ENCODE measurements at places on chromosomes 13 and 19.

GRCh38 chr13:49219647-49220035 lies 497 bp upstream of the MLNR start:
- H3K27me3 ChIP-seq = peaks cover 65% of the 10 kb centered on the region
- no peaks in the 10 kb centered on the region for H3K36me3 ChIP-seq
- H3K27ac ChIP-seq = peak overlapping the region; percentile 30
- no peak for DNase-seq

- DNase-seq = no peak
- no peaks in the 10 kb centered on the region for H3K27me3 ChIP-seq
- no peak overlapping the region for H3K27ac ChIP-seq
- H3K4me3 ChIP-seq = no peak overlapping the region
Measured at GRCh38 chr13:72255908-72256307, 388.9 kb upstream of the DACH1 start.

DNA sequence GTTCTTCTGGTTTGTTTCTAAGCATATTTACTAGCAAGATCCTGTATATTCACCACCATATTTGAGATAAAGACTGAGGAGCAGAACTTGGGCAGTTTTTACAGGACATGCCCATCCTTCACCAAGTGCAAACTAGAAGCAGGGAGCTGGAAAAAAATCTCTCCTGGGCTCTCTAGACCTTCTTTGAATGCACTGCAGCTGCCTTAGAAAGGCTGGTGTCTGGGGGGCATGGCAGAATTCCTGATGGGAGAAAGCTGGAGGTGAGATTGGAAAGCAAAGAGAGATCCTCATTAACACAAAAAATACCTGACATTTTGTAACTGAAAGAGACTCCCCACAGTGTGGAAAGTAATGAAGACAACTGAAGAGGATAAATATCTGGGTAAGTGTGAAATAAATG lies 1612.1 kb downstream of the OLFM4 start:
- H3K4me1 ChIP-seq = no peaks in the 10 kb centered on the region
- no peaks in the 10 kb centered on the region for H3K36me3 ChIP-seq
- H3K4me3 ChIP-seq = no peak overlapping the region
- no peak for DNase-seq

- H3K4me3 ChIP-seq = no peak overlapping the region
- H3K36me3 ChIP-seq = no peaks in the 10 kb centered on the region
- H3K4me1 ChIP-seq = peaks cover 14% of the 10 kb centered on the region
- no peak for DNase-seq
- no peak overlapping the region for H3K27ac ChIP-seq
- no peaks in the 10 kb centered on the region for H3K27me3 ChIP-seq
Measured at GRCh38 chr19:48814895-48815294, 4.1 kb upstream of the BCAT2 start.

DNA sequence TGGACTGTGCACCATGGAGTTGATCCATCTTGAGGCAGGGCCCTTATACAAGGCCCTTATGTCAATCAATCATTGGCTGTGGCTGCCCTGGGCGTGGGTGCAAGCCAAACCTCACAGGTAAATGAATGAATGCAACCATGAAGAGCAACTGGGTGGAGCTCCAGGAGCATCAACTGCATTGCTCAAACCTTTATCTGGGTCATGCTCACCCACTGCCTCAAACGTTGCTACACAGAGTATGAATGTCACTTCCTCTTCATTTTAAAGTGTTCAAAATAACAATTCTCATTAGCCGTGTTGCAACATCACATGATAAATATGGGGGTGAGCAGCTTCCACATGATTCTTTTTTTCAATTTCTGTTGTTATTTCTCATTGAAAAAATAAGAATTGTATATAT lies 6.4 kb upstream of the ZNF333 start:
- H3K27ac ChIP-seq = no peak overlapping the region
- DNase-seq = no peak
- no peak overlapping the region for H3K4me3 ChIP-seq
- H3K27me3 ChIP-seq = peaks cover 6% of the 10 kb centered on the region
- H3K4me1 ChIP-seq = peaks cover under 1% of the 10 kb centered on the region
- H3K36me3 ChIP-seq = no peaks in the 10 kb centered on the region

- DNase-seq = no peak
- H3K27ac ChIP-seq = no peak overlapping the region
- H3K27me3 ChIP-seq = no peaks in the 10 kb centered on the region
- H3K4me1 ChIP-seq = no peaks in the 10 kb centered on the region
Measured at GRCh38 chr13:47628666-47629065, 372.4 kb downstream of the SUCLA2 start.

DNA sequence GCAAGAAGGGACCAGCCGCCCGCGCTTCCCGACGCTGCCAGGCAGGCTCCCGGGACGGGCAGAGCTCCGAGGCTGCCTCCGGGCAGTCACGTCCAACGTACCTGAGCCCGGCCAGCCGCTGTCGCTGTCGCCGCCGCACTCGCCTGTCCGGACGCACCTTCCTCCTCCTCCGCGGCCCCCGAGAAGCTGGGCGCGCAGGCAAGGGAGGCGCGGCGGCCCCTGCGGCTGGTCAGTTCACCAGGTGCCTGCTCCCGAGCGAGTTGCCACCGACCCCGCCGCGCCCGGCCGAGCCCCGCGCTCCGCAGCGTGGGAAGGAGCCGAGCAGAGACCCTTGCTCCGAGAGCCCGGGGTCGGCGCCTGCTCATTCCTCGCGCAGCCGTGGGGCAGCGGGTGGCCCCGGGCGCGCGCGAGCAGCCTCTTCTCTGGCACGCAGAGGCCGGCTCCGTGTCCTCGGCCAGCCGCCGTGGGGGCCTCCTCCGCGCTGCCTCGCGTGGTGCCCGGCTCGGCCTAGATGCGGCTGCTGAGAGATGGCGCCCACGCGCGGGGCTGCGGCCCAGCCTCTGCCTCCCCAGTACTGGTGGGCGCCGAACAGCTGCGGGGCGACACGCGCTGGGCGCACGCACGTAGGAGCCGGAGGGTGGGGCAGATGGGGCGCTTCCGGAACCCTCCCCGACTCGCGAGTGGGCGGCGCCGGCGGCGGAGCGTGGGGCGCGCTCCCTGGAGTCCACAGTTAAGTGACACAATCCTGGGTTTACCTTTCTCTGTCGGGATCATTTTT lies 419.4 kb downstream of the UQCRFS1 start:
- no peak for DNase-seq
- peaks cover 33% of the 10 kb centered on the region for H3K27me3 ChIP-seq
- peak overlapping the region; percentile 39 for H3K4me3 ChIP-seq
- no peak overlapping the region for H3K27ac ChIP-seq
- peaks cover 3% of the 10 kb centered on the region for H3K4me1 ChIP-seq

DNA sequence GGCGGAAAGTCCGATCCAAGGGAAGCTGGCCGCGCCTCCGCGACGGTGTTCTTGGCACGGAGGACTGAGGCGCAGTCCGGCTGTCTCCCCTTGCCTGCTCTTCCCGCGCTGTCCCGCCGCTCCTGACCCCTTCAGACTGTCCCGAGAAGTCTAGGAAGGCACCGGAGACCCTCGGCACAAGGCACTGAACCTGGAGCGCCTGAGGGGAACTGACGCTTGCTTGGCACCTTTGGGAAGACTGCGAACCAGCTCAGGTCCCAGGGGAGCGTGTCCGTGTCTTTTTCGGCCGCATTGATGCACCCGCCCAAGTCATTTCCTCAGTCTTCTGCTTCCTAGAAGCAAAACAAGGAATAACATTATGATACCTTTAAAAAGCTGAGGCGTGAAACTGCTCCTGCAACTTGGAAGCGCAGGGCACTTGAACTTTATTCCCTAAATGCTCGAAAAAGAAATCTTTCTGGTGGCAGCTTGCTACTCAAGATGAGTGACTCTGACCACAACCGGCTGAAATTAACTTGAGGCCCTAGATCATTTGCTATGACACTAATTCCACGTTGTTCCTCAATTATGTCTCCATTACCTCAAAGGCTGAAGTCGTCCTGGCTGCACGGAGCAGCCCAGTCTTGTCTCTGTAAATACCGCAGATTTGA lies 735 bp upstream of the FLT1 start:
- H3K27me3 ChIP-seq = peaks cover 53% of the 10 kb centered on the region
- peaks cover 2% of the 10 kb centered on the region for H3K36me3 ChIP-seq
- H3K4me3 ChIP-seq = peak overlapping the region; percentile 43
- peaks cover 12% of the 10 kb centered on the region for H3K4me1 ChIP-seq

DNA sequence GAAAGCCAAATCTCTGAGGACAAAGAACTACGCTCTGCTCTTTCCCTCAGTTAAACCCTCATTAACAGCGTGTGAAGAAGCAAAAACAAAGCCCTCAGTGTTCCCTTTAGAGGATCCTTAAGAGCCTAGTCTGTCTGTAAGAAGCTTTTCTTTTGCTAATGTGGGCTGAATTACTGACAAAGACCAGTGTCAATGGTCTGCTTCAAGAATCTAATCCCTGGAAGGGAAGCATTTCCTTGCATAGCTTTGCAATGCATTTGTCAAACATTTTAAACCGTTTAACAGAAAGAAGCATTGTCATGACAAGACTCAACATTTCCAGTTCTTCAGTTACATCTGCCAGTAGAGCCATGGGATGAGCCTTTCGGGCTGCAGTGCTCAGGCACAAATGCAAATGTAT lies 64.9 kb downstream of the EDNRB start:
- DNase-seq = no peak
- no peaks in the 10 kb centered on the region for H3K27me3 ChIP-seq
- H3K36me3 ChIP-seq = no peaks in the 10 kb centered on the region
- no peak overlapping the region for H3K4me3 ChIP-seq
- H3K27ac ChIP-seq = no peak overlapping the region

- DNase-seq = no peak
- no peak overlapping the region for H3K4me3 ChIP-seq
- no peaks in the 10 kb centered on the region for H3K27me3 ChIP-seq
- no peaks in the 10 kb centered on the region for H3K4me1 ChIP-seq
- H3K27ac ChIP-seq = no peak overlapping the region
- H3K36me3 ChIP-seq = no peaks in the 10 kb centered on the region
Measured at GRCh38 chr13:41644742-41645141, 187.4 kb downstream of the RGCC start.

DNA sequence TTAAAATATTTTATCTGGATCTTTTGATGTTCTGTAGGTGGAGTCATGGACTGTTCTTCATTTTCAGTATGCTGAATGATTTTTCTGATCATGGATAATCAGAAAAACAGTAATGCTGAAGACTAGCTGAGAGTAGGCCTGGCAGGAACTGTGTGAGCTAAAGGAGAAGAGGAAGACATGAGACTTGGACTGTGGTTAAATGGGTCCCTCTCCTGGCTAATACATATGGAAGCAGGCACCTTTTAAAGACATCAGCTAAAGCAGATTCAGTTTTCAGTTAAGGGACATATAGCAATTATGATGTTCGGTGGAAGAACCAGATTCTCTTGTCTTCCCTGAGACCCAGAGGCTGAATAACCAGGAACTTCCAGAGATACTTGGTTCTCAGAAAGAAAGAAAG lies 169.4 kb downstream of the OLFM4 start:
- peaks cover 9% of the 10 kb centered on the region for H3K27me3 ChIP-seq
- DNase-seq = no peak
- no peaks in the 10 kb centered on the region for H3K36me3 ChIP-seq
- no peaks in the 10 kb centered on the region for H3K4me1 ChIP-seq

DNA sequence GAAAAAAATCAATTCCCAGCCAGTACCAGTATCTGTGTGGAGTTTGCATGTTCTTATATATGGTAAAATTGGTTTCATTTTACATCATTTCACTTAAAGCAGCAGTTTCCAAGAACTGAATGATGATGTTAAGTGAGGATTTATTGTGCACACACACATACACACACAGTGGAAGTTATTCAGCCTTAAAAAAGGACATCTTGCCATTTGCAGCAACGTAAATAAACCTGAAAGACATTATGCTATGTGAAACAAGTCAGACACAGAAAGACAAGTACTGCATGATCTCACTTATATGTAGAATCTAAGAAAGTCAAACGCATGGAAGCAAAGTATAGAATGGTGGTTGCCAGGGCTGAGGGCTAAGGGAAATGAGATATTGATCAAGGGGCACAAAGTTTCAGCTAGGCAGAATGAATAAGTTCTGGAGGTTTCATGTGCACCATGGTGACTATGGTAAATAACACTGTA lies 5.3 kb downstream of the SIGLECL1 start:
- peak overlapping the region; percentile 82 for H3K27ac ChIP-seq
- H3K27me3 ChIP-seq = peaks cover 9% of the 10 kb centered on the region
- H3K36me3 ChIP-seq = peaks cover 5% of the 10 kb centered on the region
- DNase-seq = no peak

- H3K4me3 ChIP-seq = peak overlapping the region; percentile 3
- peaks cover 5% of the 10 kb centered on the region for H3K36me3 ChIP-seq
- H3K4me1 ChIP-seq = peaks cover 12% of the 10 kb centered on the region
- H3K27me3 ChIP-seq = peaks cover 9% of the 10 kb centered on the region
Measured at GRCh38 chr19:18593367-18594095, 4.9 kb downstream of the REX1BD start.

DNA sequence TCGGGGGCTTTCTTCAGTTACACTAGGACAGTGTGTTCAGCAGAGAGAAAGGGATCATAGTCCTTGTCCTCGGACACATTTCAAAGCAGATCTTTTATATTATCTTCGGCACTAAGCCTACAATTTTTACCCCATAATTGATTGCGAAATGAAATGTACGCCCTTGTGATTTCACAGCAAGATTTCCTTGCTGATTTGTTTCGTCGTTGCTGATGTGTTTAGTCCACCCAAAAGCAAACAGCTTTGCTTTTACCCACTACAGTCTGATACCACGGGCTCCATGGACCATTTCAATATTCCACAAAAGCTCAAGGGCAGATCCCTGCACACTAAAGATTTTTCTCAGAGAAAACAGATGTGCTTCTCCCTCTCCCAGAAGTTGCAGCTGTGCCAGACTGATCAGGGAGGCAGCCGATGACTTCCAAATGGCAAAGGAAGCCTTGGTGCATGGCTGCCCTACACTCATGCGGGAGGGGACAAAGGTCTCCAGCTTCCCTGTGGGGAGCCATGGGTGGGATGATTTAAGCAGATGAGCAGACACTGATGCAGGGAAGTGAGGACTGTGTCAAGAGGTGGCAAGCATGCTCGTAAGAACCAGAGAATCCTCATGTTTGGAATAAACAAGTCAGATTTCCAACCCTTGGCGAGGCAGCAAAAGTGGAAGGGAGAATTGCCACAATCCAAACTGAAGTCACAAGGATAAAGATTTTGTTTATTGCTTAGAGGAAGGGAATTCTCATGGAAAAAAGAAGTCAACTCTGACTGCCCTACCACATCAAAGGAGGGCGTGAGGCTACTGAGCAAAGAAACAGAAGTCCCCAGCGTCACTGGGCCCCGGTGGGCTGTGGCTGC lies 81.1 kb downstream of the STK24 start:
- peaks cover 16% of the 10 kb centered on the region for H3K4me1 ChIP-seq
- H3K27me3 ChIP-seq = no peaks in the 10 kb centered on the region
- DNase-seq = no peak
- H3K36me3 ChIP-seq = peaks cover 24% of the 10 kb centered on the region
- H3K27ac ChIP-seq = no peak overlapping the region
- H3K4me3 ChIP-seq = no peak overlapping the region

DNA sequence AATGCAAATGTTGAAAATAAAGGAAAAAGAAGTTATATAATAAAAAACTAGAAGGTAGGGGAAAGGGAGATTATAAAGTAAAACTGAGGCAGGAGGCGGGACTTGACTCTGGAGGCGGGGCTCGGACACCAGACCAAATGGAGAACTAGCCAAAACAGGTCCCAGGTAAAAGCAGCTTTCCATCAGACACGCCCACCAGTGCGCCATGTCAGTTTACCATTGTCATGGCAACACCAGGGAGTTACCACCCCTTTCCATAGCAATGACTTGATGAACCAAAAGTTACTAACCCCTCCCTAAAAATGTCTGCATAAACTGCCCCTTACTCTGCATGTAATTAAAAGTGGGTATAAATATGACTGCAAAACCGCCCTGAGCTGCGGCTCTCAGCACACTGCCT lies 70.9 kb downstream of the PEPD start:
- H3K36me3 ChIP-seq = no peaks in the 10 kb centered on the region
- DNase-seq = no peak
- peaks cover 3% of the 10 kb centered on the region for H3K27me3 ChIP-seq
- no peak overlapping the region for H3K27ac ChIP-seq
- H3K4me3 ChIP-seq = no peak overlapping the region
